ENCODE measurements at places on chromosomes 4 and X.

GRCh38 chrX:32673193-32673592 is 538.2 kb downstream of the DMD start:
- DNase-seq, result peak; percentile 45

GRCh38 chr4:183469936-183470335 is 25.5 kb downstream of the CDKN2AIP start:
- DNase-seq, result no peak

DNA sequence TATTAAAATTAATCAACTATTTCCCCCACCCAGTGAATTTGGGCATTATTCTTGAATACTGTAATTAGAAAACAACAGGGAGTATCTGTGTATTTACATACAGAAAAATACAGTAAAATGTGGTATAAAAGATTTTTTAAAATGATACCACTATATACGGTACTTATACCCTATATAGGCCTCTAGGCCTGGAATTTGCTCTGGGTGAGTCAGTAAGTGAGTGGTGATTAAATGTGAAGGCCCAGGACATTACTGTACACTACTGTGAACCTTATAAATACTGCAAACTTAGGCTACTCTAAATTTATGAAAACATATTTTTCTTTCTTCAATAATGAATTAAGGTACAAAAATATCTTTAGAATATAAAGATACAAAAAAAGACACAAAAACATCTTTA is 6.3 kb upstream of the CSN3 start:
- no peak for DNase-seq

DNA sequence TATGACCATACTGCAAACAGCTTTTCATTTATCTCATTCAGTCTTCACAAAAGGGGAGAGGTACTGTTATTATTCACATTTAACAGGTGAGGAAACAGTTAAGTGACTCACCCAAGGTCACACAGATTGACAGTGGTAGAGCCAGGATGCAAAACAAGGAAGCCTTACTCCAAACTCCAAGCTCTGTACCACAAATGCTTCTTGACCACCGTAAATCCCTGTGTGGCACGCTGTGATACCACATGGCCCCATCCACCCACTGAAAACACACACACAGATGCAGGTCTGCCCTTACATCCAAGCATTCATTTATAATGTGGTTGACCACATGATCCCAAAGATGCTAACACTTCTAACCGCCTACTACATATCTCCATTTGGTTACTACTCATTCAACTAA is 129.5 kb downstream of the TSPAN5 start:
- DNase-seq, result no peak

GRCh38 chr4:20839957-20840356 is 139.7 kb downstream of the PACRGL start:
- DNase-seq, result no peak

GRCh38 chr4:62320612-62321011 is 1120.5 kb downstream of the ADGRL3 start:
- DNase-seq, result no peak

GRCh38 chrX:69564665-69565064 is 51.2 kb upstream of the EDA start:
- DNase-seq, result no peak

DNA sequence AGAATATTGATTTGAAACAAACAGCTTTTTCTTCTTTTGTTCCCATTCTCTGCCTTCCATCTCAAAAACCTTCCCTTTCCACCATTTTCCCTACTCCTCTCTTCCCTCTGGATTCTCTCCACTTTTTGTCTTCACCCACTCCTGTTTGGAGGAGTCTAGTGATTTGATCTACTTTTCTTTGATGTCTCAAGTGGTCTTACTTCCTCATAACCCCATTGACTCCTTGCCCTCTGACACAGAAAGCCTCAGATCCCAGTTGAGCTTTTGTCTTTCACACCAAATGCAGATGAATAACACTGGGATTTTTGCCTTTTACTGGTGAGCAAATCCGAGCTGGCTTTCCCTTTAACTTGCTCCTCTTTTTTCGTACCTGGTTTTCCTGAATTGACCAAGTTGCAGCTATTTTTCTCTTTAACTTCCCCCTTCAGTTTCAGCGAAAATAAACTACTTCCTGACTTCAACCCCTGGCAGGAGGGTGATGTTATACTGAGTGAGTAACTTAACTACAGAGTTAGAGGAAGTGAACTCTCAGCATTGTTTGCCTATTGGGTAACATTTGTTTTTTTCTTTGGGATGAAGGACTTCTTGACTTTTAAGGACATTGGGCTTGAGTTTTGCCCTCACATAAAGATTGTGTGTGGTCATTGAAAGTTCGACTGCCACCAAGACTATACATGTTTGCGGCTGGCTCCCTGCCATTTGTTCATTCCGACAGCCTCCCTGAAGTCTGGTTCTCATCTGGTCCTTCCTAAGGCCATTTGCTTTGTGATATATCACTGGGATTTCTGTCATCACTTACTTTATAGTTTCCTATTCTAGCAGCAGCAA is 392.8 kb upstream of the NR3C2 start:
- DNase-seq, result peak; percentile 25

DNA sequence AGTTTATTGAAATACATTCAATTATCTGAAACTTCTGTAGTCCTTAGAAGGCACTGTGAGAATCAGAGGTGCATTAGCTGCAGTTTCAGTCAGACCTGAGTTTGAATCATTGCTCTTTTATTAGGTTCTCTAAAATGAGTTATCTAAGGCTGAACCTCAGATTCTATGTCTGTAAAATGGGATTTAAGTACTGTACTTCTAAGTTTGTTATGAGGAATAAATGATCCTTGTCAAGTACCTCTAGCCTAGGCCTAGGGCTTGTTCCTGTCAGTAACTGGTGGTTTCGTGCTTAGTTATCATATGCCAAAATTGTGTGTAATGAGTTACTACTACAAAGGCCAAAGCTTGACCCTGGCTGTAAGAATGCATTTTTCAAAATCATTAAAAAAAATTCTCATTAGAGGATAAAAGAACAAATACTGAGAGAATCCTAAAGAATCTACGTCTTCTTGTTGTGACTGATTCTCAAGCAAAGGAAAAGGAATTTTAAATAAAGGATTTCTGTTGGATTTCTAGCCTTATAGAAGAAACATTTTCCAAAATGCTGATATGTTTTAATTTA is 65.8 kb downstream of the SLIT2 start:
- DNase-seq, result no peak

DNA sequence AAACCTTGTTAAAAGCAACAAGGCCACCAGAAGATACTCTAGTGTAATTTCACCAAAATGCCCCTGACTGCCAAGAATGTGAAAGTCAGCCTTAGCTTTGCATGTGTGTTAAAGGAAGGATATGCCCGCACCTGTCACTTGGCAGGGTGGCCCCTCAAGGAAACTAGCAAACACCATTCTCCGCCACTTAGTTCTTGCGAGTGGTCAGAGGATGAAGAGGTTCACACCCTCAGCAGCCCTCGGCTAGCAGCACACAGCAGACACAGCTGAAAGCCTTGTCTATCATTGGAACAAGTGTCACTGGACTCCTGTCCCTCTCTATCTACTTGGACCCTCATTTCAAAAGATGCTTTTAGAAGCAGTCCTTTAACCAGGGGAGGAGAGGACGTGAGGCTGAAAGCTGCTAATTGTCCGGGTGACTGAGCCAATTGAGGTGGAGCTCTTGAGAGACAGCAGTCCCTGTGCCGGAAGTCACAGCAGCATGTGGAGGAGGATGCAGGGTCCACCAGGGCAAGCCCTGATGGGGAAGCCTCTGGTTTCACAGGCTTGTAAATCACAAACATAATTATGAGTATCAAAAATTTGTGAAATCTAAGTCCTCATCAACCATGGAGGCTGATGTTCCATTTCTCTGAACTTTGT is 18.0 kb downstream of the HHIP start:
- no peak for DNase-seq

DNA sequence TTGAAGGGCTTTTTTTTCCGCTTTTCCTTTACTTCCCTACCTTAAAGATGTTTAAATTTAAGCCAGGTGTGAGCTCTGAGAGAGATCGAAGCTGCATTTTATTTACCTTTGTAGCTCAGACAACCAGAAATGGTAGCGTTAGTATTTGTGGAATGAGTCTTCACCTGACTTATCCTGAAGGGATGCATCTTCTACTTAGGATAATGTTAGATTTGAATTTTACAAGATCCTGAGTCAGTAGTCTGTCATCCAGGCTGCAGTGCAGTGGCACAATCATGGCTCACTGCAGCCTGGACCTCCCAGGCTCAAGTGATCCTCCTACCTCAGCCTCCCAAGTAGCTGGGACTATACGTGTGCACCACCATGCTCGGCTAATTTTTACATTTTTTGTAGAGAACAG is 26.2 kb downstream of the TMSB4X start:
- DNase-seq, result no peak

Measured in NAMALWA (cell line).